HS-27A (cell line): ENCODE measurements at places on chromosomes 7 and 10.

DNA sequence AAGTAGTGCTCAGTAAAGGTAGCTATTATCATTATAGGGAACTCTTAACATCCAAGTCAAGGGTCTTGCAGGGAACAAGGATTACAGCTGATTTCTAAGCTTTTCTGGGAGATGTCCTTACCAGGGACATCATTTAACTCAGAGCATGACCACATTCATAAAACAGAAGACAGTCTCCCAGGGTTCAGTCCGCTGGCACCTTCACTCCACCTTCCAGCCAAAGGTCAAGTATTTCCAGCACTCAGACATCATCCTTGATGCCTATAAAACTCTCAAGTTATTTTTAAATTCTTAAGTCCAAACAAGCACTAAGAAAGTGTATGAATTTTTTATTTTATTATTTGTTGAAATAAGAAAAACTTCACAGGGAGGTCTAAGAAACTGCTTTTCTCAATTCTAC lies 119.7 kb upstream of the KMT2E start:
- no peak for DNase-seq

GRCh38 chr10:122374859-122375678 lies 561 bp downstream of the PLEKHA1 start:
- DNase-seq = no peak

GRCh38 chr7:121334875-121335648 lies 6.3 kb downstream of the WNT16 start:
- no peak for DNase-seq

DNA sequence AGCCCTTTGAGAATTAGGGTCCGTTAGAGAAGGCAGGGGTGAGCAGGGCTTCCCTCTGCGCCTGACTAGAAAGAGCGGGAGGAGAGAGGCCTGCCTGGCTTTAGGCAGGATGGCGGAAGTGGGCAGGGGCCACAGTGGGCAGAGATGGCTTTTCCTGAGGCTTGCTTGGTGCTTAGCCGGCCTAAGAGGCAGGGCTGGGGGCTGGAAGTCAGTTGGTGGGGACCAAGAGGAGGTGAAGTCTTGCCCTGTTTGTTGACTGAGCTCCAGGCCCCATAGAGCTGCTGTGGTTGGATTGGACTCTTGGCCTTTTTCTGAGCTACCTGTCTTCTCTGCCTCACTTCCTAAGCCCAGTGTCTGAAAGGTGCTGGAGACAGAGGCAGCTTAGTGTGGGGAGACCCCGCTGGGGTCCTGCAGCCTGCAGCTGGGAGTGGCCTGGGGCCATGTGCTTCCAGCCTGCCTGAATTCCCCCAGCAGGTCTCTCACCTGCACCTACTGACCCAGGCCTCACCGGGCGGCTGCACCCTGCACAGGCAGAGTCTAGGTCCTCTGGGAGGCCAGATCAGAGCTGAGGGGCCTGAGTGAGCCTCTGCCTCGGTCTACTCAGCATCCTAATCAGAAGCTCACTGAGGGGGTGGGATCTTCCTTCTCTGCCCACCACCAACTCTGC lies 4.8 kb downstream of the FAM241B start:
- DNase-seq = no peak

DNA sequence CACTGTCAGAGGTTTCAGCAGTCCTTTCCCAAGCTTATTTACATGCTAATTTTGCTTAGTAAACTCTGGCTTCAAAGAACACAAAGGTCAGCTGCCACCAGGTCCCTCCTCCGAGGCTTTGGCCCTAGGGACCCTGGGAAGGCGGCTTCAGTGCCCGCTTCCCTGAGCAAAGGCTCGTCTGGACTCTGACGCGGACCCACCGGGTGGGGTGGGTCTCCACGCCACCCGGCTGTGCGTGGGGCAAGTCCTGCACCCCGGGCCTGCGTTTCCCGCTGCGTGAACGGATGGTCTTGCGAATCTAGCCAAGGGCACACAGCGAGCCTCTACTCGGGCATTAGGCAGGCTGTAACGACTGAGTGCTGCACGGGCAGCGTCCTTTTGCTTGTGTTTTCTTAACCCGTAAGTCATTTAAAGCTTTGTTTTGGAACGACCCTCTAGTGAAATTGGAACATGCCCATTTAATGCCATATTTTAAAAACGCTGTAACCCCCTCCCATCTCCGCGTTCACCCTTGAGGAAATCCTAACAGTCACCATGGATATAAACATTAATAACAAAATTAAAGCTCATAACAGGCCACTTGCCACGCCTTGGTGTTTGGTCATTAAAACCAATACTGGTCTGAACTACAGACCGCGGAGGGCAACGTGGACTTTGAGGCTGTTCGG lies 828 bp downstream of the BNIP3 start:
- DNase-seq = no peak

DNA sequence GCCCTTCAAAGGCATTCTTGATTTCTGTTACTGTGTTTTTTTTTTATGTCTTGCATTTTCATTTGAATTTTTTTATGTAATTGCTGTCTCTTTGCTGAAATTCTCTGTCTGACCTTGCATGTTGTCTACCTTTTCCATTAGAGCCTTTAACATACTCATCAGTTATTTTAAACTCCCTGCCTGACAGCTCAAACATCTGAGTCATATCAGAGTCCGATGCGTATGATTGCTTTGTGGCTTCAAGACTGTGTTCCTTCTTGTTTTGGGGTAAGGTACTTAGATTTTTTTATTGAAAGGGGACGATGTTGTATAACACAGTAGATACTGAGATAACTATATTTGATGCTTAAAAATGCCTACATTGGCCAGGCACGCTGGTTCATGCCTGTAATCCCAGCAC lies 9.7 kb upstream of the TARP start:
- DNase-seq = no peak

GRCh38 chr10:65701168-65701776 lies 1224.6 kb upstream of the LRRTM3 start:
- DNase-seq = no peak

GRCh38 chr10:22218448-22218847 lies 633 bp upstream of the EBLN1 start:
- DNase-seq = no peak

DNA sequence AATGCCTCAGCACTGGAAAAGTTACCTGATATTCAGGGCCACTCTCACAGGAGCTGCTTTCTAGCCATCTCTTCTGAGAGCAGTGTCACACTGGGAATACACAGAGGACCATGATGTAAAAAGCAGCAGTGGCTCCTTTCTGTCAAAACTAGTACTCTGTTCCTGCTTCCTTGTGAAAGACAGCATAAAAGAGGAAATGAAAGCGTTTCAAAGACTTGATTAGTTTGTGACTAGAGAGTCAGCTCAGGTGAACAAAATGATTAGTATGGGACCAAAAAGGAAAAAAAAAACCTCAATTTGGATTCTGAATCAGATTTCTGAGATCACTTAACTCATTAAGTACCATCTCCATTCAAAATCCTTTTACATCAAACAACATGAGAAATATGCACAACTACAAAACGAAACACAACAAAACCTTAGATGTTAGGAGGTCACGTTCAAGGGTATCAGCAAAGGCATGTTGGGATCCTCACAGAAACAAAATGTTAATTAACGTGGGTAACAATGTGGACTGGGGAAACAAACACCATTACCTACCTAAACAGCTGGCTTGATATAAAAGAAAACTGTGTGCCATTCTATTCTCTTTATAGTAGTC lies 103.7 kb downstream of the MACC1 start:
- no peak for DNase-seq

DNA sequence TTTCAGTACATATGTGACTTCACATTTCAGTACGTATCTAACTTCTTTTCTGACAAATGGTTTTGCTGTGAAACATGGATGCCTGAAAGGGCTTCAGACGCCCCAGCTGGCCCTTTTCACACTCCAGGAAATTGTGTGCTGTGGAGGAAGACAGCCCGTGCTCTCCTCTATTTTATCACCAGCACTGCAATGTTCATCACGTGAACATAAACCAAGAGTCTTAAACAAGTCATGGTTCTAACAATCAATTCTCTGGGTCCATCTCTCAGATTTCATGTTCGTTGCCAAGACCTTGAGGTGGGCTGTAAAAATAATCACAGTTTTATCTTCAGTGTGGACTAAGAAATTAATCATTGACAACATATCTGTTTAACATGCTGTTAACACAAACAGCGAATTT lies 141.2 kb downstream of the WDR37 start:
- DNase-seq = no peak

- no peak for DNase-seq
These were observed 171.6 kb downstream of the LRRN3 start for GRCh38 chr7:111262293-111263116.

DNA sequence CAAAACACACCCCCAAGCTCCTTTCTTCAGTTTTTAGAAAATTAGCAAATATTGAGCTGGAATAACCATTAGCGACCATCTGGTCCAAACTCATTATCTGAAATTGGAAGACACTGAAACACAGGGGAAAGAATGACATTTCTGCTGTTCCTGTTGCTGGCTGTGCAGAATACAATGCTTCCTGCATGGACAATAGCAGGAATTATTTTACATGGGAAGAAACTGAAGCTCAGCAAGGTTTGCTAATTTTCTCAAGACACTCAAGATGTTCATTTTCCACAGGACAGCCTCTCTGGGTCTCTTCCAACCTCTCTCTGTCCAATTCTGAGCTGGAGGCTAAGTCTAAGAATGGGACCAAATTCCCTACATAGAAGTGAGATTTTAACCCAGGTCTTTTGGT lies 81.9 kb upstream of the TNS3 start:
- no peak for DNase-seq

DNA sequence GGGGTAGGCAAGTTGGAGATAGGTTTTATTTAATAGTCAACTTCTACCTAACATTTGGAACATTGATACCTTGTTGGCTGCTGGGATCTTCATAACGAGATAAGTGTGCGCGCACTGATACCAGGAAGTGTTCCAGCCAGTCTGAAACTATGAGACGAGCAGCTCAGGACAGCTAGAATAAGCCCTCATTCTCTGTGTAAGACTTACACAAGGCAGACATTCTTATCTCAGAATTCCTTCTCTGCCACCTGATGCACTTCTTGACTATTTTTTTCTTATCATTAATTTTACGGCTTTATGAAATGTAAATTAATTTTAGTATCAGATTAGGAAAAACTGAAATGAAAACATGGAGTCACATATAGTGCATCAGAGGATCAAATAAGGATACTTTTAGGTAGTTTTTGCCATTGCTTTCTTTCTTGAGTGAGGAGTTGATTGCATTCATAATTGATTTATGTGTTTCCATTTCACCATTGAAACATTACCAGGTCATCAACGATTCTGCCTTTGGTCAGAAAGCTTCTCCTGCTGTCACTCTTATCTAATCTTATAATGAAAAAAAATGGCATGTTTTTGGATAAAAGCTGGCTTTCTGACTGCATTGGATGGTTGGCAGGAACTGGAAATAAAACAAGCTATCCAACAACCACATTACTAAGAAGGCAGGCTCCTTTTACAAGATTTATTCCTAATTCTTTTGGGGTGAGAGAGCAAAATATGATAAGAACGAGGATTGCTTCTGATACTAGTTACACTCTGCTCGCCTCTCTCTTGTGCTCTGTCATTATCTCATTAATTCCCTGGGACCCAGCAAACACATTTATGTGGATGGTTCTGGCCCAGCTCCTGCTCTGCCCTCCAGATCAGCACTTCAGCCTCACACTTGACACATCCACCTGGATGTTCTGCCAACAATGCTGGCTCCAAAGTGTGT lies 40.4 kb upstream of the ABCB5 start:
- DNase-seq = no peak

DNA sequence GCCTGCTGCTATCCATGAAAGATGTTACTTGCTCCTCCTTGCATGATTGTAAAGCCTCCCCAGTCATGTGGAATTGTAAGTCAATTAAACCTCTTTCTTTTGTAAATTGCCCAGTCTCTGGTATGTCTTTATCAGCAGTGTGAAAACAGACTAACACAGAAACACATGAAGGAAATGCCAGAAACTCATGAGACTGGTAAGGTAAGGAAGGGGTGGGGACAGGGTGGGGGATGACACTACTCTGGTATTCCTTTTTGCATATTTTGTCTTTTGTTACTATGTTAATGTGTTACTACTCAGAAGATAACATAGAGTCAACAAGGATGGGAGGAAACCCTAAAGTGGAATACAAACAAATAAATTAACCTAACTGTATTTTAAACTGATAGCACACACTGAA lies 69.8 kb upstream of the DRGX start:
- no peak for DNase-seq

- no peak for DNase-seq
These were observed 102.8 kb upstream of the ARID5B start for GRCh38 chr10:61798713-61799112.

DNA sequence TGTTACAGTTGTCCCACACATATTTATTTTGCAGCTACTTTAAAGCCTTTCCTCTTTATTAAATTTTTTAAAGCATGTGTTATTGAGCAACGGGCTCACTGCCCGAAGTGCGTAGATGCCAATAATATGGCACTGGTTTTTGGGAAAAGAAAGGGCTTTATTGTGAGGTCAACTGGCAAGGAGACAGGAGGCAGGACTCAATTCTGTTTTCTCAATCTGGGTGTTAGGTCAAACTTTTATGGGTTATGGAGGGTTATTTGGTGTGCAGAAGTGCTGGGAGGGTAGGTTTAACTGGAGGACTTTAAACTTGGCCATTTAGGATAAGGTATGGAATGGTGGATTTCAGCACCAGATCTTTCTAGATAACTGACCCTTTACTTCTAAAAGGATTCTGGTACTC lies 183.6 kb downstream of the LRRC4 start:
- no peak for DNase-seq

- no peak for DNase-seq
These were observed 89.2 kb downstream of the AOAH start for GRCh38 chr7:36635091-36635490.
